ENCODE measurements at places on chromosomes 7 and 10. TPM values are rescaled to one million over a fixed set of nuclear protein-coding genes. Genes with fewer than 3 reads are reported as not detected.

DNA sequence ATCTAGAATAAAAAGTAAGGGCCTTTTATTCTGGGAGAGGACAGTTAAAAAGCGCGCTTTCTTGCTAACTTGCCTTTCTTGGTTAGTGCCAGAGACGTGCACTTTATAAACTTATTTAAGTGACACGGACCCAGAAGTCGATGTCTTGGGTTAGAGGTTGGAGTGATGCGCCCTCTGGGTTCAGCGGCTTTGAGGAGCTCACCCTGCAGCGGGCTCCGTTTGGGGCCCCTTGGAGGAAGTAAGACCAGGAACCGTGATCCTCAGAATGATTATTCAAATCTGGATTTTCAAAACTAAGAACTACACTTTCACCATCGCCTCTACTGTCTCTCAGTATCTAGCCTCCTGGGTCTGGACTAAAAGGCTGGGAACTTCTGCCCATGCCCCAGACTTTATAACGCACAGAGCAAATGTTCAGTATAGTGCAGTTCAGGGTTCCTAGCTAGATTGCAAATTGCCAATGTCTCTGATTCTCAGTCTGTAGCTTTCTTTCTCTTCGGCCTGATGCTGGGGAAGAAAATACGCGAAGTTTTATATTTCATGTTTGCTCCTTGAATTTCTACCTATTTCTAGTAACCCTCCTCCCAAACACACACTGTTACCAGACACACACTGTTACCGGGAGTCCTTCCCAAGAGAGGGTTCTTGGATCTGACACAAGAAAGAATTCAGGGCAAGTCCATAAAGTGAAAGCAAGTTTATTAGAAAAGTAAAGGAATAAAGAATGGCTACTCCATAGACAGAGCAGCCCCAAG lies 18.6 kb upstream of the SMO start:
- DNase-seq = no peak

Gene NANOS1
- total RNA-seq = 0.78 TPM

Gene CALCR
- total RNA-seq = not detected

GRCh38 chr7:43170571-43170970 lies 58.1 kb downstream of the HECW1 start:
- DNase-seq = no peak

Gene DDC
- total RNA-seq = not detected

- no peak for DNase-seq
Observed at GRCh38 chr7:55158541-55159382, 139.9 kb downstream of the EGFR start.

Gene SEC31B
- 1.4 TPM for total RNA-seq

DNA sequence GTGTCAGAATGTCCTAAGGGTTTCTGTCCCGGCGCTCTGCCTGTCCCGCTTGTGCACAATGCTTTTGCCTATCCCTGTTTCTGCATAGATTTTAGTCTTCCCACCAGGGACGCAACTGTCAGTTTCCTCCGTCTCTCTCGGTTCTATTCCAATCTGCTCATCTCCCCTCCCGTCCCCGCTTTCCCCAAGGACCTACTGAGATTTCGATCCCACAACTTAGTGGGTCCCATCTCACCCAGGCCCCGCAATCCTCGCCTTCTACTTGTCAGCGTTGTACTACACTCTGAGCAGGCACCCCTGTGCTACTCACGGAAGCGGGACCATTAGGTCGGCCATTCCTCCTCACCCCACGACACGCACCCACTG lies 519 bp upstream of the ZNF655 start:
- no peak for DNase-seq

Gene PRKG1
- 0.95 TPM for total RNA-seq

Gene PPP1R3C
- total RNA-seq = 2.2 TPM

- DNase-seq = no peak
Observed at GRCh38 chr10:121567569-121567968, 30.7 kb downstream of the FGFR2 start.

Gene ZNF804B
- total RNA-seq = not detected

GRCh38 chr7:134332892-134333291 lies 16.2 kb upstream of the SLC35B4 start:
- DNase-seq = no peak

Gene ZNF853
- total RNA-seq = 0.07 TPM

Gene SRGN
- total RNA-seq = 0.10 TPM
